ENCODE measurements at places on chromosomes 3 and 15.
A peak's percentile ranks its signal among the peaks of the same experiment; 100 is the strongest.

GRCh38 chr3:159208050-159208449 is 406.2 kb downstream of the MFSD1 start:
- DNase-seq, result no peak

- no peak for DNase-seq
Observed at GRCh38 chr15:63971427-63971805, 74.9 kb downstream of the DAPK2 start.

DNA sequence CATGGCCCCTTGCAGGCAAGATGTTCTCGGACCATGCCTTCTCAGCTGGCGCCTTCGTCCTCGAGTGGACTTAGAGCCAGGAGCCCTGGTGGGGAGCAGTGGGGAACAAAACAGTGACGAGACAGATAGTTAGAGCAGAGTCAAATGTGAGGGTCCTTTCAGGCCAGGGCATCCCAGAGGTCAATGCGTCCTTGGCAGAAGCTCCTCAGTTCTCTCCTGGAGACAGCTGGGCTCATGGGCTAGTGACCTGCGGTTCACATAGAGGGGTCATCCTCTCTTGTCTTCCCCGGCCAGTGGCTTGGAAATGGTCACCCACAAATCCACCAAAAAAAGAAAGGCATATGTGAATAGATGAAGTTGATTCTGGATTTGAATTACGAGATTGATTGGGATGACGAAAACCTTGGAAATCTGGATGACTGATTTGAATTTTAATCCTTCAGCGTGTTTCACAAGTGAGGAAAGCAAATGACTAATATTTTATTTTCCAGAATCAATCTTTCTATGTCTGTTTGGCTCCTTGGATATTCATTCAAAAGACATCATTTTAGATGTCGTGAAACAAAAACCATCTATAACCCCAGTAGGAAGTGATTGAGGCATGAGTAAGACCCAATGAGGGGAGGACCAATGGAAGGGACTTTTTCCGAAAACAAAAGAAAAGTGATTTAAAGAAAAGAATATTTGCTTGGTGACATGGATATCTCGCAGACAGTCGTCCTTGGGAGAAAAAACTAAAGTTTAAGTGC is 84.5 kb downstream of the ASB7 start:
- DNase-seq, result no peak

DNA sequence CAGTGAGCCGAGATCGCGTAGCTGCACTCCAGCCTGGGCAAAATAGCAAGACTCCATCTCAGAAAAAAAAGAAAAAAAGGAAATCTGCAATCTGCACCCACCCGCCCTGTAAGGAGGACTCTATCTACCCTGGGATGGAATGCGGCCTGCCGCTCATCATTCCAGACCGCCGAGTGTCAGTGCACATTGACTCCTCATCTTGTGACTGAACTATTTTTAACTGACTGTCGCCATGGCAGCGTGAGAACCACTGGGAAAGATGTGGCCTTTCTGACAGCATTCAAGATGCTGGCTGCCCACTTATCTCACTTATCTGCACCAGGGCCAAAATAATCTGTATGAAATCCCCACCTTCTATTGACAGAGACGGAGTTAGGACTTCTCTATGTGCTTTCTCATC is 38.8 kb upstream of the ANKRD34C start:
- no peak for DNase-seq

DNA sequence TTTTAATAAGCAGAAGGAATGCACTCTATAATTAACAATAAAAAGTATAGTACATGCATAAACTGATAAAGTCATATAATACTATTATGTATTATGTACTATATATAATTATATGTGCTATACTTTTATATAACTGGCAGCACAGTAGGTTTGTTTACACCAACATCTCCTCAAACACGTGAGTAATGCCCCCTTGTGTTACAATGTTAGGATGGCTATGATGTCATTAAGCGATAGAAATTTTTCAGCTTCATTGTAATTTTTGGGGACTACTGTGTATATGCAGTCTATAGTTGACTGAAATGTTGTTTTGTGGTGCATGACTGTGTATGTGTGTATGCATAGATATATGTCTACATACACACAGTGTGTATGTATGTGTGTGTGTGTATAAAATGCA is 100.6 kb downstream of the SLMAP start:
- DNase-seq, result no peak

DNA sequence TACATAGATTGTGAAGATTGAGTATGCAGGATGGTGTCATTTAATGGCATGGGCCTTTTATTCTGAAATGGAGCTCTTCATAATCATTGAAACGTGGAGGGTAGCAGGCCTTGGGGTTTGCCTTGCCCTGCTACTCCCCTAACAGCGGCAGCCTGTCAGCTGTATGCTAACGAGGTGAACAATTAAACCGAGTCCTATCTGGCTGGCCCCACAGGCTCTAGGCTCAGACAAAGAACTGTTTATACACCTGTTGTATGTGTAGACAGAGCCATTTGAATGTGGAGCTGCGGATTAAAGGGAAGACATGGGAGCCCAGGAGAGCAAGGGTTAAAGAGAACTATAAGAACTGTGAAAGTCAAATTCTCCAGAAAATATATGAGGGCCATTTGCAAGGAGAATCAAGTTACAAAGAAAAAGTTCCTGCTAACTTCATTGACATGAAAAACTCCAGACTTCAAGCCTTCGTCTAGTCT is 116.7 kb upstream of the CGNL1 start:
- peak; percentile 62 for DNase-seq

- DNase-seq, result no peak
Observed at GRCh38 chr3:183449791-183450190, 21.4 kb upstream of the MCF2L2 start.

DNA sequence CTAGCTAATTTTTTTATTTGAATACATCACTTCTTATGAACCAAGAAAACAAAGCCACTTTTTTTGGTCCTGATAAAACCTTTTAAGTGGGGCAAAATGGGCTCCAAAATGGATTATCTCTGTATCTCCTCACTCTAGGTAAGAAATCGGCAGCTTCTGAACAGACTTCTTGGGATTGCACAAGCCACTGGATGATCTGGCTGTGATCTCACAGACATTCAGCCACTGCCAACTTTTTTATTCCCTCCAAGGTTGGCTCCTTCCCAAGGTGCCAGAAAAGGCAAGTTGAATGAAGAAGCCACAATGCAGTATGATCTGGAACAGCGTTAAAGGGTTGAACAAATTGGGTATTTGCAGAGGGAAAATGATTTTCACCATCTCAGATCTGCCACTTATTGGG is 73.2 kb downstream of the PRICKLE2 start:
- DNase-seq, result no peak

GRCh38 chr15:91609966-91610365 is 243.5 kb upstream of the SLCO3A1 start:
- DNase-seq, result no peak

DNA sequence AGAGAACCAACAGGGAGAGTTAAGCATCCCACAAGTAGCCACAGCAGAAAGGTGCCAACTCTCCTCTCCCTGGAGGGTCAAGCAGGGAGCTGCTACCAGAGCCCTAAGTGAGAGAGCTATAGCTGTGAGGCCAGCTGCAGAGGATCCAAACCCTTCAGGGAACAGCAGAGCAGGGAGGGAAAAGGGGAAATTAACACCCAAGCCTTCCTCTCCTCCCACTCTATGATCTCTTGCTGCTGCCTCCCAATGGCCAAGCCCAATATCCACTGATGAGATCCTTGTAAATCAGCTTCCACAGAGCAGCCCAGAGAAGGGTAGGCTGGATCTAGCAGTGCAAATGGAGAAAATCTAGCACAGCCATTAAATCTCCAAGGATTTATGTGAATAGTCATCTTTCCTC is 68.2 kb upstream of the THBS1 start:
- no peak for DNase-seq

All from right kidney (tissue), 9 donors.